ENCODE measurements at places on chromosomes 12 and 14. TPM values are rescaled to one million over a fixed set of nuclear protein-coding genes. Genes with fewer than 3 reads are reported as not detected.

Gene RASAL1
- total RNA-seq = 2.6 TPM

Gene PRH2
- not detected for total RNA-seq

Gene IPO4
- 38.9 TPM for total RNA-seq

Gene KRT6A
- total RNA-seq = not detected

Gene GLT8D2
- 0.26 TPM for total RNA-seq

Gene KRT71
- not detected for total RNA-seq

Gene KRT3
- not detected for total RNA-seq

Gene RESF1
- total RNA-seq = 16.8 TPM
